ENCODE measurements at places on chromosomes 16 and 17.

GRCh38 chr16:69553332-69553731, 12.4 kb upstream of the NFAT5 start:
- no peak for DNase-seq

DNA sequence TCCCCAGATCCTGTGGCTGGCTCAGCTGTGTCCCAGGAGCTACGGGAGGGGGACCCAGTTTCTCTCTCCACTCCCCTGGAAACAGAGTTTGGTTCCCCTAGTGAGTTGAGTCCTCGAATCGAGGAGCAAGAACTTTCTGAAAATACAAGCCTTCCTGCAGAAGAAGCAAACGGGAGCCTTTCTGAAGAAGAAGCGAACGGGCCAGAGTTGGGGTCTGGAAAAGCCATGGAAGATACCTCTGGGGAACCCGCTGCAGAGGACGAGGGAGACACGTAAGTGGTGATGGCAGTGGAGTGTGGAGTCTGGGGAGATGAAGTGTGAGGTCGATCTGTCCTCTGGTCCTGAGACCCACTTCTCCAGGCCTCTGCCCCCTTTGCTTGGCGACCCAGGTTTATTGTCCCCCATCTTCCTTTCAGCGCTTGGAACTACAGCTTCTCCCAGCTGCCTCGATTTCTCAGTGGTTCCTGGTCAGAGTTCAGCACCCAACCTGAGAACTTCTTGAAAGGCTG, 585 bp downstream of the WRAP53 start:
- no peak for DNase-seq

- DNase-seq, result no peak
These were observed 41.0 kb downstream of the TOM1L2 start for GRCh38 chr17:17931159-17931558.

- DNase-seq, result no peak
These were observed 165.2 kb downstream of the VPS53 start for GRCh38 chr17:549177-550040.

GRCh38 chr16:15644267-15644961, 1.5 kb upstream of the MARF1 start:
- no peak for DNase-seq

DNA sequence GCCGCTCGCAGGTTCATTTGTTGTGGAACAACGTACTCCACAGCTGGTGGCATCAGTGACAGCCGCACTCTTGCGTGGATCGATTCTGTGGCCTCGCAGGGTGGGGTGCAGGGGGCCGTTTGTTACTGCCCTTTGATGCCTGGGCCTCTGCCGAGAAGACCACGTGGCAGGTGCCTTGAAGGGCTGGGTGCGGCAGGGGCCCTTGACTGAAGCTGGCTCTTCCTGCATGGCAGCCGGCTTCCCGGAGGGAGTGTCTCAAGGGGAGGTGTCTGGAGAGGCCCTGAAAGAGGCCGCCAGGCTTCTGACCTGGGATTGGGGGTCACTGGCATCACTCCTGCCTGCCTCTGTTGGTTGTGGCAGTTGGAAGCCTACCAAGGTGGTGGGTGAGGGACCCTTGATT, 43.8 kb downstream of the TBCD start:
- DNase-seq, result no peak

Measured in hematopoietic multipotent progenitor cell (in vitro differentiated cells).